ENCODE measurements at places on chromosomes 13 and 19.

GRCh38 chr19:42370068-42370520 lies 20.0 kb downstream of the CNFN start:
- H3K27me3 ChIP-seq: no peaks in the 10 kb centered on the region
- H3K36me3 ChIP-seq: peaks cover 83% of the 10 kb centered on the region
- H3K4me1 ChIP-seq: peaks cover 3% of the 10 kb centered on the region
- no peak overlapping the region for H3K27ac ChIP-seq
- H3K4me3 ChIP-seq: no peak overlapping the region

GRCh38 chr13:102729560-102730270 lies 34.9 kb upstream of the METTL21C start:
- H3K4me3 ChIP-seq: no peak overlapping the region
- H3K4me1 ChIP-seq: no peaks in the 10 kb centered on the region
- H3K27ac ChIP-seq: no peak overlapping the region

GRCh38 chr19:8168537-8168936 lies 19.1 kb upstream of the FBN3 start:
- no peak overlapping the region for H3K27ac ChIP-seq
- H3K4me3 ChIP-seq: no peak overlapping the region
- no peaks in the 10 kb centered on the region for H3K27me3 ChIP-seq

- H3K4me3 ChIP-seq: no peak overlapping the region
- no peaks in the 10 kb centered on the region for H3K4me1 ChIP-seq
- H3K36me3 ChIP-seq: no peaks in the 10 kb centered on the region
- no peak for DNase-seq
- H3K27me3 ChIP-seq: no peaks in the 10 kb centered on the region
Measured at GRCh38 chr13:59099182-59099974, 1064.3 kb downstream of the DIAPH3 start.

Measured in spinal cord (tissue), 10 donors.